ENCODE measurements at places on chromosomes 12 and 14.

DNA sequence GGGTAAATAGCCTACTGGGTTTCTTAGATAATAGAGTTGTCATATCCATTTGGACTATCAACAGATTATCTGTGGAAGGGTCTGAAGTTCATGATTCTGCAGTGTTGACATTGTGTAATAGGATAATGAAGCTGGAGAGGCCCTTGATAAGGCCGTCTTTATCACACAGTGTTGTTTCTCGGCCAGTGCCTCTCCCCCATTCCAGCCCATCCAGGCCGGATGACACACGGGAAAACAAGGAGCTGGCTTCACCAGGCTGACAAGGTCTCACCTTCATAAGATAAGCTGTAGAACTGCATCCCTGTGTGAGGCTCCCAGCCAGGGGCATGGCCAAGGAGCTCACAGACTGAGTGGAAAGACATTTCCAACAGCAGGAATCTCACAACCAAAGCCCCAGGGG lies 8.7 kb upstream of the EML1 start:
- DNase-seq: no peak

- DNase-seq: no peak
Measured at GRCh38 chr14:93712838-93713724, 75.2 kb downstream of the PRIMA1 start.

- DNase-seq: no peak
Measured at GRCh38 chr12:44716711-44717110, 159.4 kb downstream of the NELL2 start.

GRCh38 chr14:32073537-32074189 lies 3.4 kb upstream of the ARHGAP5 start:
- no peak for DNase-seq

DNA sequence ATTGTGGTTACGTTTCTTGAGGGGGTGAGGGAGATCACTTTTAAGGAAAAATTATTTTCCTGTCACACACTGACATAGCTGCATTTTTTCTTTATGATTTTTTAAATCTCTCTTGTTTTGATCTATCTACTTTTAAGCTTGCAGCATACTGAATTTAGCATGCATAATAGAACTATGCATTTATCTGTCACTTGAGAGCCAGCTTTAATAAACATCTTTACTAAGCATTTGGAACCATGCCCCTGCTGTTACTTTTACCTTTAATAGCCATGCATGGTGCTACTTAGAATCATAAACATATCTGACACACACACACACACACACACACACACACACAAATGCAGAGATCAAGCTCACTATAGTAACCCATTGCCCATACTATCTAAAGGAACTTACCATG lies 486.2 kb downstream of the NELL2 start:
- DNase-seq: no peak

- DNase-seq: no peak
Measured at GRCh38 chr12:122499991-122500684, 594 bp downstream of the ZCCHC8 start.

DNA sequence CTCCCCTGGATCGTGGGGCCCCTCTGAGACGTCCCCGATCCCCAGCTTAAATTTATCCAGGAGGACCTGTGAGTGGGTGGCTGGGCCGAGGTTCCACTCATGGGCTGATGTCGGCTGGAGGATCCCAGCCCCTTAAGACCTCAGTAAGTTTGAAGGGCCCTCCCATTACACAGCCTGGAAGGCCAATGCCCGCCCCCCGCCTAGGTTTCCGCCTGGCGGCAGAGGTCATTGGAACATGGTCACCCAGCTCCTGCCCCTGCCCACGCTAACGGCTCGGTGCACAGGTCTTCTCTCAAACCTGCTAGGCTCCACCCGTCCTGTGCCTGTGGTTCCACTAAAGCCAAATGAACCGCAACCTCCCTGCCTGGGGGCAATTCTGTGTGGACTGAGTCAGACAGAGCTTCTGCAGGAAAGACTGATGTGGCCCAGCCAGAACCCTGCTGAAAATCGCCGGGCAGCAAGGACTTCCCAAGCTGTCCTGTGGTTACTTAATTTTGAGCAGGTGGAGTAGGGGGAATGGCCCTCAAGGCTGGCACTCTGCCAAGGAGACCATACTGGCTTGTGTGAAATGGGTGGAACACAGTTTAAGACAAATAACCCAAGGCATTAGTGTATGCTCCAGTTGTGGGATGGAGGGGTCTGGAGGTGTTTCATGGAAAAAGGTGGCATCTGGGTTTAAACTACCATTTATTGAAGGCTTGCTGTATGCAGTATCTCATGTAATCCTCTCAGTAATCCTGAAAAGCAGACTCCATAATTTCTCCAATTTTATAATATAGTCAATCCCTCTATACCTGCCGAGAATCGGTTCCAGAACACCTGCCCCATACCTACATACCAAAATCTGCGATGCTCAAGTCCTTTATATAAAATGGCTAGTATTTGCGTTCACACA lies 903 bp upstream of the NT5DC3 start:
- DNase-seq: no peak

DNA sequence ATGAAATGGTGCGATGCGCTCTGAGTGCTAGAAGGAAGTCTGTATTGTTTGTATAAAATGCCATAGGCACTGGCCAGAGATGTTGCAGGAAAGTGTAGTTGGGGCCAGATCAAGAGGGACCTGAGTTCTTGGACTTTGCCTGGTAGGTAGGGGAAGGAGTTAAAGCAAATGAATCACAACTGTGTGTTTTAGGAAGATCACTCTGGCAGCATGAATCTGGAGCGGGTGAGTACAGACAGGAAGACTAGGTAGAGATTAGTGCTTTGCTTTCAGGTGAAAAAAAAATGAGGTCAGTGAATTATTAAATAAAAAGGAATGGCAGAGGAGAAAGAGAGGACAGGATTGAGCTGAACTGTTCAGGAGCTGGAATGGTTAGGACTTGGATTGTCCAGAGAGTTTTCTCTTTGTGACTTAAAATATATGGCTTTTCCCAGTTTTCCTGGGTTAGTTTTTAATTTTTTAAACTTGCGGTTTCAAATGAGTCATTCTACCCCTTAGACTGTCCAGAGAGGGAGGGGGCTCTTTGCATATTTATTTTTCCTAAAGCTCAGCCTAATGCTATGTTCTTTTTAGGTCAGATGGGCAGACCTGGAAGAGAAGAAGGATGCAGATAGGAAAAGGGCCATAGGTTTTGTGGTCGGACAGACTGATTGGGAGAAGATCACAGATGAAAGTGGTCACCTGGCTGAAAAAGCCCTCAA lies 41.1 kb downstream of the PROX2 start:
- DNase-seq: no peak

GRCh38 chr14:51370758-51371386 lies 130.8 kb downstream of the TMX1 start:
- no peak for DNase-seq

GRCh38 chr12:132243596-132244310 lies 85.6 kb downstream of the GALNT9 start:
- no peak for DNase-seq

GRCh38 chr14:99516871-99517642 lies 35.8 kb downstream of the CCNK start:
- DNase-seq: no peak

GRCh38 chr12:98456576-98457573 lies 58.5 kb upstream of the TMPO start:
- DNase-seq: no peak

DNA sequence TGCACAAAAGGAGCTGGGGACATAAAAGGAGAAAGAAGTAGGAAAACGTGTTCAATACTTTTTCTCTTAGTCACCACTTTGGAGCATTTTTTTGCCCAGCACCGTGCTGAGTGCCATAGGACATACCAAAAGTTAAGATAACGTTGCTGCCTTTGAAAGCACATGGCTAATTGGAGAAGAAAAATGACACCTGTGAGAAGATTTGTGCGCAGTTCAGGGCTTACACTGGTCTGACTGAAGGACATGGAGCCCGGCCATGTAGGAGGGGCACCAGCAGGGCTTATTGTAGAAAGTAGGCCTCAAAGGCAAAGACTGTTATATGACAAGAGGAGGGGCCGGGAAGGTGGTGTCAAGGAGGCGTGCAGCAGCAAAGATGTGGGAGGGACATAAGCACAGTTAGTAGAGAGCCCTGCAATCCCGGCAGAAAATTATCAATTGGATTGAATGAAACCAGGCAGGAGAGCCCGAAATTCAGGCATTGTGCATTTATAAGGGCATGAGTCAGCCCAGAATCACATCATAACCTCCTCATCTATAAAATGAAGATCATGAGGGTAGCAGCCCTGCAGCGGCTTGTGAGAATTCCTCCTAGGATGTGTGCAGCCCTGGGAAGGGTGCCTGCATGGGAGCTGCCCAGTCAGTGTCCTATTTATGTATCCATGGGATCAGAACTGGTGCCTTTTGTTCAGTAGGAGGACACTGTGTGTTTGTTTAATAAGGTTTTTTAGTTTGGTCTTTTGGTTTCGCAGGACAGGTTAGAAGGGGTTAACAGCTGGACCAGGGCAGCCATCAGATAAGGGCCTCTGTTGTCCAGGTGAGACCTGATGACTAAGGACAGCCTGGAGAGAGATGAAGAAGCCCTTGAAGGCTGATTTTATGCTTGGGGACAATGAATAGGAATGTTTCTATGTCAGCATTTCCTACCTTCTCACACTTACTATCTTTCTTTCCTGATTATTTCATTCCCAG lies 122.4 kb downstream of the GPR135 start:
- DNase-seq: no peak

GRCh38 chr12:48932878-48933277 lies 7.6 kb upstream of the FKBP11 start:
- no peak for DNase-seq

- no peak for DNase-seq
Measured at GRCh38 chr12:55642669-55643068, 6.0 kb downstream of the OR10P1 start.

GRCh38 chr12:121719926-121720414 lies 7.4 kb downstream of the TMEM120B start:
- DNase-seq: no peak

DNA sequence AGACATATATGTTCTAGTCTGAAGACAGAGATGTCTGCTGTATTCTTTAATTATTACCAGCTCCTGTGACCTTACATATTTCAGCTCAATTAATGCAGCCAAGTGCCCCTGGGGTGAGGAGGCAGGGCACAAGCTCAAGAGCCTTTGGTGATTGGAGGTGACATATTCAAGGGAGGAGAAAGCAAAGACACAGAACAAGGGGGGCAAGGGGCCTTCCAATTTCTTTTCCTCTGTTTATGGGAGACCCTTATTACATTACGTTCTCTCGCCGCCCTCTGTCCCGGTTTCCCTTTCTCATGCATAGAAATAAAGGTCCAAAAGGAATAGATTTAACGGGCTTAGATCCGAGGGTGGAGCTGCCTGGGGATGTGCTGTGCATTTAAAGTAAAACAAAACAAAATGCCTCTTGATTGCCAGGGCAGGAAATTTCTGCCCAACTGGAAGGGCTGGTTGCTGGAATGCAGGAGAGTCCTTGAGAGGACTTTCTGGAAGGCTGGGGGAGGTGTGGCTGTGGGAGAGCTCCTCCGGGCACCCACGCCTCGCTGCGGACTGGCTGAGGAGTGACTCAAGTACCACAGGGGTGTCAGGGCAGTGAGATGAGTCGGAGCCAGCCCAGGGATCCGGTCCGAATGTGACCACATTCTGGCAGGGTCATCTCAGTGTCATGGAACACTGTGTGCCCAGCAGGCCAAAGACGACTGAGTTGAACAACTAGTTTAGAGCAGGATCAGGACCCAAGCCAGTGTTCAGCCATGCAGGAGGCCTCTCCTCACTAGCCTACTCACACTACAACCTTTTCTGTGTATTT lies 32.1 kb upstream of the GSG1 start:
- no peak for DNase-seq

GRCh38 chr14:76715511-76716081 lies 45.7 kb upstream of the VASH1 start:
- DNase-seq: no peak

- no peak for DNase-seq
Measured at GRCh38 chr12:126210448-126210847, 1145.2 kb downstream of the AACS start.

DNA sequence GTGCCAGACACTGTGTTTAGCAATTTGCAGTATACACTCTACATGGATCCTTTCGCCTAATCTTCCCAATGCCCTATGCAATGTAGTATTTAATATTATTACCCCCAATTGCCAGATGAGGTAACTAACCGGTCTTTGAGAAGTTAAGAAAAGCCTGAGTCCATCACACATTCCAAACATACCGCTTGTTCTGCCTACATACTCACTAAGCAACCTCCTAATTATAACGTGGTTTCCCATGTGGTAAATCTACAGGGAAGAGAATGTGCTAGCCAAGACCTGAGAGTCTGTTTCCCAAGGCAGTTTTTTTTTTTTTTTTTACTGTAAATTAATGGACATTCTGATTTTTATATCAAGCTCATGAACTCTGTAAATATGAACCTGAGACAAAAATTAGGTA lies 37.2 kb downstream of the ATP2B1 start:
- DNase-seq: no peak

DNA sequence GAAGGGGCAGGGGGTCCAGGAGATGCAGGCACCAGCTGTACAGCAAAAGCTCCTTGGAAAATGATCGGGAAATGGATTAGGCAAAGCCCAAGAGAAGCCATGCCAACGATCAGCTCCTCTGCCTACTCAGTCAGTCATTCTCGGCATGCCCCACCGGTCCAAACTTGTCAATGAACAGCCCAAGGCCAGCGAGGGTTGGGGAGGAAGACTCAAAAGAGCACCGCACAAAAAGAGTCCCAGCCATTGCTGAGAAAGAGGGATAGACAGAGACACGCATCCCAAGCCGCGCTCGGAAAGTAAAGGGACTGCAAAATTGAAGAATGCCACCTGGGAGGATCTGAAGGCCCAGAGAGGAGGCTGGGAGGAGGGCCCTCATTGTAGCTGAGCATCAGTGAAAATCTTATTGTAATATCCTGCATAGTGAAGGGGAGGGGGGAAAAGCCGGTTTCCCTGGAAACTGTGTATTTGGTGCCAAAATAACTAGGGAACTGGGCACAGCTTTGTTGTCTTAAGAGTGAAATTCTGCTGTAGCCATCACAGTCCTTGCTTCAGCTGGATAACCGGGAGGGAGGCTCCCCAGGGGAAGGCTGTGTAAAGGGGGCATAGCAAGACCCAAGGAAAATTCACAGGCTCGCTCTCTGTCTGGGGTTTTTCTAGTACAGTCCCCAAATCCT lies 4.7 kb downstream of the KDM2B start:
- DNase-seq: no peak

DNA sequence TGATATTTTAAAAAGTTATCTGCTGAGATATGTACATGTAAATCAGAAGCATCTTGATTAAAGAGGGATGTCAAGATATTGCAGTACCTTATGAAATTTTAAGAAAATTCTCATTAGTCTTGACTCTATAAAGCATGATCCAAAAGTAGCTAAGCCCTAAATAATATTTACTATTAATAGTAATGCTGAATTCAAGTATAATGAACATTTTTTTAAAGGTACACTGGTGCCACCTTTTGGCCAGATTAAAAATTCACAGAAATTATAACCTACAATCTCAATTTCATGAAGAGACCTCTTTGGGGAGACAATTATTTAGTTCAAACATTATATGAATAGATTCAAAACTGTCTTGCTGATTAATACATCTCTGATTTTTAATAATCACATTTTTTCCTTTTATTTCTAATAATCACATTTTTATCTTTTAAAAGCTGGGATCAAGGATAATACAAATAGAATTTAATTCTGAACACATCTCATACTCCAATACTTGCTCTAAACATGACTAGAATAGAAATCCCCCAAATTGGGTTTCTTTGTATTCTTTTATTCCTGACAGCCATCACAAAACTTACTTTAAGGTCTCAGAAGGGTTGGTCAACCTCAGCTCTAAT lies 13.4 kb downstream of the AKAP5 start:
- DNase-seq: no peak
